ENCODE measurements at places on chromosomes 12 and 14.

DNA sequence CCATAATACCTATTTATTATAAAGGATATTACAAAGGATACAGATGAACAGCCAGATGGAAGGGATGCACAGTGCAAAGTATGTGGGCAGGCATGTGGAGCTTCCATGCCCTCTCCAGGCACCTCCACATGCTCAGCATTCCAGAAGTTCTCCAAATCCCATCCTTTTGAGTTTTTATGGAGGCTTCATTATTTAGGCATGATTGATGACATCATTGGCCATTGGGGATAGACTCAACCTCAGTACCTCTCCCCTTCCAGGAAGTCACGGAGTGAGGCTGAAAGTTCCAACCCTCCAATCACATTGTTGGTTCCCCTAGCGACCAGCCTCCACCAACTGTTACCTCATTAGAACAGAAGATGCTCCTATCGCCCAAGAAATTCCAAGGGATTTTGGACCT is 156.4 kb downstream of the ATP23 start:
- DNase-seq = no peak

GRCh38 chr14:72590577-72590976 is 303.3 kb downstream of the DPF3 start:
- no peak for DNase-seq

- DNase-seq = no peak
Measured at GRCh38 chr14:76759589-76759988, 1.7 kb upstream of the VASH1 start.

DNA sequence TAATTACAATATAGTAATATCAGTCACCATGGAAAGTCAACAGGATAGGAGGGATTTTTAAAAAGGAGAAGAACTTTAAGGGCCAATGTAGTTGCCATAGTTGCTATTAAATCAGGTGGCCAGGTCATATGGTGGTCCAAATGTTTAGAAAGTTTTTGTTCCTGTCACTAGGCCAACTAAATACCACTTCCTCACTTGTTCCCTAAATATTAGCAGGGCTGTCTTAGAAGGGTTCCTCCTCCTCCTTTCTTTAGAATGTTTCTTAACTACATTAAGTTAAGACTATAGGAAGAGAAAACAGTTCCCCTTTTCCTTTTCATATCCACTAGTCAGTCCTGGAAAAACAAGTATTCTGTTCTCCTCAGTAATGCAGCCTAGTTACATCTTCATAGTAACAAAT is 50.3 kb downstream of the MON2 start:
- peak; percentile 38 for DNase-seq

- DNase-seq = peak; percentile 60
Measured at GRCh38 chr12:122081083-122081696, 2.6 kb downstream of the MLXIP start.

- DNase-seq = no peak
Measured at GRCh38 chr12:93451423-93452158, 9.8 kb upstream of the UBE2N start.

DNA sequence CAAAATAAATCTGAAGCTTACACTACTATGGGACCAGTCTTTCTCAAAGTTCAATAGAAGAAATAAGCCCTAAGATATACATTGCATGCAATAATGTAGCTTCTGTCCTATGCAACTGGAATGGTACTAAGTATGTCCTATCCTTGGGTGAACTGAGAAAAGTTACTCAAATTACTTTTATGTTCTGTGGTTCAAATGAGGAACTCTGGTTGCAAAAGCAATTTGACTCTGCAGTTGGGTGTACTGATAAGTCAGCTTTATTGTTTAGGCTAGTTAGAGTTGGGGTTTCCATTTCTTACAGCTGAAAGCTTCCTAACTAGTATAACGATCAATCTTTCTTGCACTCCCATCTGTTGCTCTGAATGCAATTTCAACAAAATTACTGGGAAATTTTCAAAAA is 29.2 kb downstream of the GPR135 start:
- peak; percentile 63 for DNase-seq

- no peak for DNase-seq
Measured at GRCh38 chr12:4700621-4701026, 19.6 kb upstream of the GALNT8 start.

- DNase-seq = no peak
Measured at GRCh38 chr14:59484639-59485175, 390 bp downstream of the JKAMP start.

DNA sequence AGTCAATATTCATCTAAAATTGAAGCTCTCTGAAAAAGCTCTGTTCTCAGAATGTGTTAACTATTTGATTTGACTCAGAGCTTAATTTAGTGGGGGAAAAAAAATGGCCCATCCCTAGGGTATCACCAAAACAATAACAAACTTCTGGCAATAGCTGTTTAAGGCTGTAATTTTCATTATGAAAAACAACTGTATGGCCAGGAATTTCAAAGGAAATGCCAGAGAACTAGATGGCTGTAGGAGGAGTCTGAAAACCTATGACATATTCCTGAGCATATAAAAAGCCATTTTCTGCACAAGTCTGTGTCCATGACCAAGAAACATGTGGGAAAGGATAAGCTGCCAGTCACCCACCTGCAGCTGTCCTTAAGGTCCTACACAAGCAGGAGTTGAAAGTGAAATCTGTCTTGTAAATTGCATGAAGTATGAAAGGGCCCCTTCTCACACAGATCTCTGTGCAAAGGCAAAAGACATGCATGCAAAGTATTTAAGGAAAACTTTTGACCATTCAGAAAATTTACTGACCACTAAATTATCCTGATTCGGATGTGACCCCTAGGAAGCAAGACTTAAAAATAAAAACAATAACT is 299.1 kb downstream of the BTG1 start:
- DNase-seq = no peak

DNA sequence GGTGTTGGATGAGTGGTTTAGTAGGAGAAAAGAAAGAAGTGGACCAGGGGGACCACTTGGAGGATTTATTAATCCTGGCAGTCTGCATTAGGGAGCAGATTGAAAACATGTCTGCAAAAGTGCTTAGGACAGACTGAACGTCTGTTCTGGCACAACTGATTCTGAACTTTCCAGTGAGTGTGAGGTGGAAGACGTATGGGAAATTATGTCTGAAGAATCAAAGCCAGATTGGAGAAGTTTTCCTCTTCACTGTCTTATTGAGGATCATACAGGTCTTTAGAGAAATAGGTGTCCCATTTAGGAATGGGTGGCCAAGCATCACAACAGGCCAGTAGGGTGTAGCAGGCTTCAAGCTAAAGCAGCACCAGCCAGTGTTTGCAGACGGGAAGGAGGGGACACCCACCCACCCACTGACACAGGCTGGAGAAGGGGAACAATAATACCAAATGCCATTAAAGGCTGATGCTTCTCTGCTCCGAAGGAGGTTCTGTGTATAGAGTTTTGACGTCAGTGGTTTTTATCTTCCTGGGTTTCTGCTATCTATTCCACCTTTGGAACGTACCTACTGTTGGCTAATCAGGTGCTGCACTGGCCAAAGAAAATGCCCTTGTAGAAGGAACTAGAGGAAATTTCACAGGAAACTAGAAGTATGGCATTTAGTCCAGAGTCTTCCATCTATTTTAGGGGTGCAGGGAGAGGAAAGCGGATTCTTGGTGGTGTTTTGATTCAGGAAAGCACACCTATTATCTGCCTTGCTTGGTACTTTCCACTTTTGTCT is 1.8 kb downstream of the SRRM4 start:
- DNase-seq = no peak

GRCh38 chr12:84507956-84508850 is 404.4 kb downstream of the SLC6A15 start:
- peak; percentile 89 for DNase-seq

DNA sequence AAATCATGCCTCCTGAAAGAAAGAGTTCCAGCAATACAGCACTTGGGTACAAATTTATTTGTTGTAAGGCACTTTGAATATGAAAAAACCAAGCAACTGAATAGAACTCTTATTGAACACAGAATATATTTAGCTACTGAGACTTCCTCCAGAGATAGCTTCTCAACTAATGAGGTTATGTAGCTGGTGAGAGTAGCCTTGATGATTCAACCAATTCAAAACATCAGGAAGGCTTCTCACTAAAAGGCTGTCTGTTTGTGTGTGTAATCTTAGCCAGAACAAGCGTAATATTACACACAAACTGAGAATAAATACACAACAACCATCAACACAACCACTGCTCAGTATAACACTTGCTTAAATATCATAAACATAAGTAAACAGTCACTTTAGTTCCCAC is 20.4 kb downstream of the EIF2B2 start:
- DNase-seq = no peak

DNA sequence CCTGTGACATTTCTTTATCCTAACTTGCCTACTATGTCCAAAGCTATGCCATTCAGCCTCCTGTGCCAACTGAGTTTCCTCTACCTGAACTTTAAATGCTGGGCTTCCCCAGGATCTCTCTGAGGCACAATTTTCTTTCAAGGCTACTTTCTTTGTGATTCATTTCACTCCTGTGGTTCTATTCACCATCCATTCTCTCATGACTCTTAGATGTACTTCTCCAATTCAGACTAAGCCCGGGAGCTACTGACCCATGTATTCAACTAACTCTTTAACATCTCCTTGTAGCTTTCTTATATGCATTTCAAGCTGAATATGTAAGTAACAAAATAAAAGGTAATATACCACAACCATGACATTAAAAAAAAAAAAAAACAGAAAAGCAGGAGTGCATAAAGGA is 738.9 kb upstream of the USP15 start:
- DNase-seq = no peak

GRCh38 chr14:73935666-73936065 is 14.2 kb downstream of the FAM161B start:
- peak; percentile 10 for DNase-seq

DNA sequence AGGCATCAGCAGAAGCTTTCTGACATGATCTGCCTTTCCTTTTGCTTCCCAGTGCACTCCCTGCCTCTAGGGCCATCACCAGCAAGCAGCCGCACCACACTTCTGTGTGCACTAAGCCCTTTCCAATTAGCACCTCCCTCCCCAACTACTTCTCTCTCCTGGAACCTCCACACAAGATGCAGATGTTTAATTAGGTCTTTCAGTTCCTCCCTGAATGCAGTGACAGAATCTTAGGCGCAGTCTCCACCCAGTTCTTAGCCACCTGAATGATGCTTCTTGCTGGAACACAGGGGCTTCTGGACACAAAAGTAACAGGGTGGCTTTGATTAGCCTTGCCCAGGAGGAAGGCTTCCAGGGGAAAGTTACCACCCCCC is 32.9 kb downstream of the NIN start:
- no peak for DNase-seq

GRCh38 chr12:4763549-4763948 is 43.3 kb downstream of the GALNT8 start:
- no peak for DNase-seq

GRCh38 chr12:52037248-52037861 is 13.9 kb upstream of the NR4A1 start:
- no peak for DNase-seq

DNA sequence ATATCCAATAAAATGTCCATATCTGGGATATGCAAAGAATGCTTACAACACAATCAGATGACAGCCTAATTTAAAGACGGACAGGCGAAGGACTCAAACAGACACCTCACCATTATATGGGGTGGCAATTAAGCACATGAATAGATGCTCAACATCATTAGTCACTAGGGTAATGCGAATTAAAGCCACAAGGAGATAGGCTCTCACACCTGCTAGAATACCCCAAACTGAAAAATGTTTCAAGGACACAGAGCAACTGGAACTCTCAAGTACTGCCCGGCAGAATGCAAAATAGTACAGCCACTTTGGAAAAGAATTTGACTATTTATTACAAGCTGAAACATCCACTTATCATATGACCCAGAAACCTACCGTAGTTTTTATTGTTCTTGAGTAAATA is 42.9 kb downstream of the FERMT2 start:
- no peak for DNase-seq

- peak; percentile 32 for DNase-seq
Measured at GRCh38 chr12:28780096-28780495, 369.0 kb upstream of the FAR2 start.

GRCh38 chr14:65850429-65851135 is 438.1 kb downstream of the FUT8 start:
- DNase-seq = peak; percentile 76

DNA sequence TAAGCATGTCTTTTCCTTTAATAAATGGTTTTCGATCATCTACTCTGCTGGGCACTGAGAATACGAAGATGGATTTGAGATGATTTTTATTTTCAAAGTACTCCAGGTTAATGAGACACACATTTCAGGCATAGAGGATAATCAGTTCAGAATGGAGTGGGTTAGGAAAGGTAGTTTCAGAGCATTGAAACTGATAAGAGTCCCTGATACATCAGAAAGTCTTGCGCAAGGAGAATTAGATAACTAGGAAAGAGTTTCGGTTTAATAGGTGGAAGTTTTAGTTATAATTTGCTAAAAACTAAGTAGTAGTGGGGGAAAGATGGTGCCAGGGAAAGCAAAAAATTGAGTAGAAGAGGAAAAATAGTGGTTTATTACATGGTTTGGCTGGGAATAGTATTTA is 50.1 kb downstream of the ZDHHC17 start:
- no peak for DNase-seq

- DNase-seq = no peak
Measured at GRCh38 chr12:96335270-96335669, 65.0 kb downstream of the CDK17 start.

GRCh38 chr12:67697443-67697842 is 48.9 kb downstream of the DYRK2 start:
- DNase-seq = no peak

DNA sequence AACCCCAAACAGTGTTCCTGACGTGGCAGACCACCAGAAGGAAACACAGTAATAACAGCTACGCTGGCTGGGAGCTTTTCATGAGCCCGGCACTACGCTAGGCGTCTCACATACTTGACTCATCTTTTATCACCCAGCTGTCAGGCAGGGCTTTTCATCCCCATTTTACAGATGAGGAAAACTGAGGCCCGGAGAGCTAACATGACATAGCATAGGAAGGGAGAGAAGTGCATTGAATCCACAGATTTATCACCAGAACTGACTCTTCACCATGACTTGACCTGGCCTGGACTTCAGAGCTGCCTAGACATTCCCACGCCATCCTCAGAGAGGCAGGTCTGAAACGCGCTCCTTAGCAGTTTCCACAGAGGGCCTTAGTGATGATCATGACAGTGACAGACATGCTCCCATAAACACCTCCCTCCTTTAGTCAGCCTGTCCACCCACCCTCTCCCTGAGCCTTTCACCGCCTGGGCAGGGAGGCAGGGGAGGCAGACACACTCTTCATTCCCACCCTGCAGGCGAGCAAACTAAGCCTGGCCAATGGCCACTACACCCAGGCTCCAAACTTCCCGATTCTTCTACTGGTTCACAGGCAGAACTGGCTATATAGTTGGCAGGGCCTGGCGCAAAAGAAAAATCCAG is 56.2 kb downstream of the RBM19 start:
- DNase-seq = no peak

DNA sequence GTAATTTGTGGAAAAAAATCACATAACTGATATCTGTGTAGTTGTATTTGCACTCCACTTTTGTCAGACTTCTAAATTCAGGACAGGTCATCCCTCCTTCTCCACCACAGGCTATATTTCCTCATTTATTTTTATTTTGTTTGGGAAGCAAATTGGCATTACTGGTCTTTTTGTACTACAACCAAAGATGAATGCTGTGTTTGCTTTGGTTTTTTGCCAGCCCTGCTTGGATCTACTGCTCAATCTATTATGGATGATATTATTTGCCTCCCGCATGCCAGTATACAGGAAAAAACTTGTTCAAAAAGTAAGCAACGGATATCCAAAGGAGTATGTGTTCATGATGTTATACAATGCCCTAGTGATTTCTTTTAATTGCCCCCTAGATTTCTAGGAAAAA is 948.8 kb downstream of the TRHDE start:
- no peak for DNase-seq

- peak; percentile 73 for DNase-seq
Measured at GRCh38 chr12:119592232-119592631, 1.3 kb upstream of the TMEM233 start.
